T-helper 17 cell (primary cell): ENCODE measurements at places on chromosomes 2 and 18.

DNA sequence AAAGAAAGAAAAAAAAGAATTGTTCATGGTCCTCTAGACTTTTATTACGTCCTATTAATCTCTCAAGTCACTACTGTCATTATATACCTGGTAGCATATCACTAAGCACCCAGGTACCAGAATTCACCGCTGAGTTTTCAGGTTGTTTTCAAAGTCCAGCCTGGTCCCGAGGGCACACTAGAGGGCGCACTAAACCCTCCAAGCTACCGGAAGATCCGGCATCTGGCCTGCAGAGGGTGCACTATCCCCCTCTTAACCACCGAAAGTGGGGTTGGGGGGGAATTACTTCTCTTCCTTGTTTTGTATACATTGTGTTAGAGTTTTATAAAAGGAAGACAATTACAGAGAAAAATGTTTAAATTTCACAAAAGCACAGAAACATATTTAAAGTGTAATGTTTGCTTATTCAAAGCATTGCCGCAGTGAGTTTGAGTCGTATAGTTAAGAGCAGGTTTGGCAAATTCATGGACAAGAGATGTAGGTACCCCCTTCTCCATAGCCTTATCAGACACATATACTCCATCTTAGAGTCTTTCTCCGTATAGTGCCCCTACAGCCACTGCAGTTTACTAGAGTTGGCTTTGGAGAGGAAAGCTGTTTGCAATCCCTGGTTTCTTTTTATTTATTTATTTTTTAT is 19.2 kb downstream of the MOGAT1 start:
- DNase-seq = peak; percentile 39

- no peak for DNase-seq
Measured at GRCh38 chr18:1147730-1148129, 243.1 kb downstream of the ADCYAP1 start.

GRCh38 chr2:56017784-56018183 is 94.2 kb upstream of the EFEMP1 start:
- no peak for DNase-seq

DNA sequence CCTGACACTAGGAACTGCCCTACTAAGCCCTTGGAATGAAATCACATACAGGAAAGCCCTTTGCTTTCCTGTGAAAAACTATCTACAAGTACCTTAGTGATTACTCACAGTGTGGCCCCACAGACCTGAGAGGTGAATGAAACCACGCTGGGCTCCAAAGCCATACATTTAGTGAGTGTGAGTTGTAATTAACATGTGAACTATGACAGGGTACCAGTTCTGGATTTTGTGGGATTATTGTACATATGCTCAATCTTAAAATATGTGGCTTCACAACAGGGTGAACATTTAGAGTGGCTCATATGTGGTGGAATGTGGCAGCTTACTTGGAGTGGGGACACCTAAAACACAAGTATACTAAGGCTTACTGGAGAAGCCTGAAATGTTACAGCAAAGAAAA is 12.3 kb downstream of the KCTD1 start:
- DNase-seq = no peak

DNA sequence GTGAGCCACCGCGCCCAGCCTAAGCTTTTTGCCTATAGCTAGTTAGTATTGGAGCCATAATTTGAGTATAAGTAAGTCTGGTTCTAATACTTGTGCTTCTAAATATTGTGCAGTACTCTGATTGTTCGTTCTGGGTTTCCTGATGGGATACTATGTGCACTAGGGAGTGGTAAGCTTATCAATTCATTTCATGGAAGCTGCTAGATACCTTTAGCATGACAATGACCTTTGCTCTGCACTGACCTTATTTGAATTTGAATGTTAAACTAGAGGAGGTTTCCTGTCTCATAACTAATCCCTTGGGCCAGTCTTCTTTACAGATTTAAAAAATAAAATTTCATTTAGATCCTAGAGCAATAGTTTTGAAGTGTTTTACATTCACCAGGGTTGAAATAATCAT is 125.1 kb downstream of the GPD2 start:
- DNase-seq = no peak

DNA sequence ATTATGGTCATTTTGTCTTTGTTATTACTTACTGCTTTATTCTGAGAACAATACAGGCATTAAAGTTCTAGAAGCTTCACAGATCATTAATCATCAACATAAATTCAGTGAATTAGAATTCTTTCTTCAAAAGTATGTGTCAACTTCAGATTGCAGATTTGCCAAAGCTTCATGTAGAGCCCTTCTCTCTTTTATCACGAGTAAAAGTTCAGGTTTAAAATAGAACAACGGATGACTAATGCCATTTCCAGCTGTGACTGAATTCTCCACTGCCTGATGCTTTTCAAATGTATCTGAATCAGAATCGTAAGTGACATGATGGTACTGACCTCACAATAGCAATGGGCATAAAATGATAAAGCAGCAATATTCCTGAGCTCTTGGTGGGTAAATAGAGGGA is 116.0 kb downstream of the ABCA12 start:
- DNase-seq = no peak

DNA sequence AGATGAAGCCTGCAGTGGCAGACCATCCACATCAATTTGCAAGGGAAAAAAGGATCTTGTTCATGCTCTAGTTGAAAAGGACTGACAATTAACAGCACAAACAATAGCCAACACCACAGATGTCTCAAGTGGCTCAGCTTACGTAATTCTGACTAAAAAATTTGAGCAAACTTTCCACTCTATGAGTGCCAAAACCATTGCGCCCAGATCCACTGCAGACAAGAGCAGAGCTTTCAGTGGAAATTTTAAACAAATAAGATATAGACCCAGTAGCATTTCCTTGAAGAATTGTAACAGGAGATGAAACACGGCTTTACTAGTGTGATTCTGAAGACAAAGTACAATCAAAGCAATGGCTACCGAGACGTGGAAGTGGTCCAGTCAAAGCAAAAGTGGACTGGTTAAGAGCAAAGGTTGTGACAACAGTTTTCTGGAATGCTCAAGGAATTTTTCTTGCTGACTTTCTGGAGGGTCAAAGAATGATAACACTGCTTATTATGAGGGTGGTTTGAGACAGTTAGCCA is 12.0 kb upstream of the ZNF396 start:
- DNase-seq = no peak

- DNase-seq = no peak
Measured at GRCh38 chr2:56229397-56230060, 45.7 kb downstream of the CCDC85A start.
